ENCODE measurements at places on chromosomes 7 and 10.

DNA sequence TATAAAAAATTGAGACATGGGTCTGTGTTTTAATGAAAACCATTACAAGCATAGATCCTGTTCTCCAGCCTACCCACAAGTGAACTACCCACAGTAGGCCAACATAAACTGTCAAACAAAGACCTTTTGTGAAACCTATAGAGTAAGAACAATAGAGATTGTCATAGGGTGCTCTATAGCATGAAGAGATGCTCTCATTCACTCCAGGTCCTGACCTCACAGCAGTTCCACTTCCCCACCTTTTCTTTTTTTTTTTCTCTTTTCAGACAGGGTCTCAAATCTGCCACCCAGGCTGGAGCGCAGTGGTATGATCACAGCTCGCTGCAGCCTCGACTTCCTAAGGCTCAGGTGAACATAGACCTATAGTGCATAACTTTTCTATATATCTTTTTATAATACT is 72.3 kb downstream of the CPEB3 start:
- no peak for DNase-seq

GRCh38 chr7:4769761-4770160 is 5.7 kb upstream of the AP5Z1 start:
- DNase-seq = no peak

- no peak for DNase-seq
Measured at GRCh38 chr10:129725011-129725410, 239.1 kb downstream of the EBF3 start.

DNA sequence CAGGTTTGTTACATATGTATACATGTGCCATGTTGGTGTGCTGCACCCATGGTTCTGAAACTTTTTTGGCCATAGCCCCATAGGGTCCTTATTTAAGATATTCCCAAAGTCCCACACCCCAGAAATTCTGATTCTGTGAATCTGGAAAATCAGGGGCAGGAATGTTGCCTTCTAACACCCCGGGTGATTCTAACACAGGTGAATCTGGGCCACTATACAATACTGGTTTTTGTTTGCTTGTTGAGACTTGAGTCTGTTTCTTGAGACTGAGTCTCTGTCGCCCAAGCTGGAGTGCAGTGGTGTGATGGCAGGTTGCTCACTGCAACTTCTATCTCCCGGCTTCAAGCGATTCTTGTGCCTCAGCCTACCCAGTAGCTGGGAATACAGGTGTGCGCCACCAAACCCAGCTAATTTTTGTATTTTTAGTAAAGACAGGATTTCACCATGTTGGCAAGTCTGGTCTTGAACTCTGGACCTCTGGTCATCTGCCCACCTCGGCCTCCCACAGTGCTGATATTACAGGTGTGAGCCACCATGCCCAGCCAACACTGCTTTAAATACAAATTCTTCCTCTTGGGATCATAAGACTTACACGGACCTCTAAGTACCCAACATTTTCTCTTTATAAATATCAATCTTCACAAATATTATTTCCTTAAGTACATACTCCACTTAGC is 16.9 kb upstream of the PHYH start:
- no peak for DNase-seq

DNA sequence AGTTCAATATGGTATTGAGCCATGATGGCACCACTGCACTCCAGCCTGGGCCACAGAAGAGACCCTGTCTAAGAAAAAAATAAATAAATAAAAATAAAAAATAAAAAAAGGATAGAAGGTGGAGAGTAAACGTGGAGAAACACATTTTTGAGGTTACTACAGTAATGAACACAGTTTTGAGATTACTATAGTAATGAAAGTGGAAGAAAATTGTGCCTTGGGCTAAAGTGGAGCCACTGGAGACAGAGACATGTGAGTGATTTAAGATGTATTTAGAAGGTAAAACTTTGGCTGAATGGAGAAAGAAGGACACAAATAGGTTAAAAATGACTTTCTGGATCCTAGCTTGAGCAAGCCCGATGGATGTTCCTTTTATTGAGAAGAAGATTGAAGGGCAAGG is 76.8 kb downstream of the HGF start:
- no peak for DNase-seq

GRCh38 chr7:16755397-16755796 is 1.8 kb downstream of the TSPAN13 start:
- no peak for DNase-seq

- no peak for DNase-seq
Measured at GRCh38 chr7:70790215-70791073, 341.5 kb upstream of the GALNT17 start.

DNA sequence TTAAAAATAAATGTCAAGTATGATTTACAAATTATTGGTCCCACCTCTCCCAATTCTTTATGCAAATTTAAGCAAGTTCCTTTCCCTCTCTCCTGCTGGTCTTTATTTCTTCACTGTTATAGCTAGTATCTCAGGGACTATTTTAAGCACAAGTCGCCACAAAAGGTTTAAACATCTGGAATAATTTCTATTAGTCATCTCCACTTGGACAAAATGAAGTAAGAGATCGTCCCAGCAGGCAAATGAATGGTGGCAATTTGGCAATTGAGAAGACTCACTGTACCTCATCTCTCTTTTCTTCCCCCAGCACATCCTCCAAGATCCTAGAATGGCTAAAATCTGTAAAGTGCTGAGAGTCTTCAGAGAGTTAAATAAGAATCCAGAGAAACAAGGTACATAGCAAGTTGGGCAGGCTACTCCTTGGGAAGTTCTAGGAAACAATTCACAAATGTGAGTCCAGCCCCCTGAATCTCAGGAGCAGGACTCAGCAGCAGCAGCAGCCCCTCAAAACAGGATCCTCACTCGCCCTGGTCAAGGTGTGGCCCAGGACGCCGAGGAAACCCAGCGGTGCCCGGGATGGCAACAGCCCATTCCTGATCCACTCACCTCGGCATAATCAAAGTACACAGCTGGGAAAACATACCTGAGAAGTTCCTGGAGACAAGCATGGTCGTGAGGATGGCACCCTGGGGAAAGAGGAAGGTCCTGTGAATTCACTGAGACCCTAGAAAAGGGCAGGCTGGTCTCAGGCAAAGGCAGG is 30.3 kb upstream of the NDST2 start:
- no peak for DNase-seq

GRCh38 chr7:32893722-32894121 is 2.2 kb upstream of the KBTBD2 start:
- DNase-seq = no peak

GRCh38 chr7:134378562-134378961 is 61.8 kb upstream of the SLC35B4 start:
- no peak for DNase-seq

- no peak for DNase-seq
Measured at GRCh38 chr7:111147708-111148533, 57.0 kb downstream of the LRRN3 start.

DNA sequence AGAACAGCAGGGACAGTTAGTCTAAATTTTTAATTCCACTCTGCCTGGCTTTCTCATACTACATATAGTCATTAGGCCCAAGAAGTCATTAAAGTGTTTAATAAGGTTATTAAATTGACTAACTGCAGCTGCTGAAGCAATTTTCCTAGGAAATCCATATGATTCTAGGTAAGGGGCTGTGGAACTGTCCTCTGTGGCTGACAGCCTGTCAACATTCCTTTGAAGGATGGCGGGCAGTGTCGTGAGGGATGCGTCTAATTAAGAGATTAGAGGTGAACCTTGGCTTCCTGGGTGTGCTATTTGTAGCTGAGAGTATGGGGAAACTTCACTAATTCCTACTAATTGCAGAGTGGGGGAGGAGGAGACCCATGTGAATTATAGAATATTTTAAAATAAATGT is 64.6 kb downstream of the SNX10 start:
- DNase-seq = no peak

DNA sequence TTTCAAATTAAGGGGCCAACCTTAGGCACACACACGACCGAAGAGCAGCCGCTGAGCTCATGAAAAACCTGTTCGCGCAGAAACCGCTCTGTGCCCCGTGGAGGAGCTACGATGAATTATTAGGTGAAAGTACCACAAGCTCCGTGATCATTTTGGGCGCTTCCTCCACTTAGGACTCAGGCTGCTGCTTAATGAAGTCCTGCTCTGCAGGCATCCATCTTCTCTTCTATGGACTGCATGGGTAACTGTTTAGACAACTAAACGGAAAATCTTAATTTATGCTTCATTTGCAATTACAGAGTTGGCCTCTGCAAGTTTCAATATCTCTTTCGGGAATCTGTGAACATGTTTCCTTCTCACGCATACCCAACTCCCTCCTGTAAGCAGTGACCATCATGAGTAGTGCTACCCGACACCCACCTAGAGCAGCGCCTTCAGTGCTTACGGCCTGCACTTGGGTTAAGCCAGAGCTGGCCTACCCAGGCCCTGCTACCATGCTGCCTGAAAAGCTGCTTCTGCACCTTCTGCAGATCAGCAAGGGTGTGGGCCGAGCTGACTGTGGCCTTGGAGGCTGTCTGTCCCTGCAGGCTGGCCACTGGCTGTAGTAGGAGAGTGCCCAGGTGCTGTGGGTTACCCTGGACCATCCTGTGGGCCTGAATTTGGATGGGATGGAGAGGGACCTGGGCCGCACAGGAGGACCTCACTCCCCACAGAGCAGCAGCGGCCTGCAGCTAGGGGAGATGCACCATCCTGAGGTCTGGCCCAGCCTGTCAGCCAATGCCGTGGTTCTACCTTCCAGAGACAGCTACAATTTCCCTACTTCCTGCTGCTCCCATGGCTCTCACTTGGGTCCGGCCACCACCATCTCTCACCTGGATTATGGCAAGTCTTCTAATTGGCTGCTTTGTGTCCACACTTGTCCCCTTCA is 36.0 kb downstream of the GNA12 start:
- no peak for DNase-seq

DNA sequence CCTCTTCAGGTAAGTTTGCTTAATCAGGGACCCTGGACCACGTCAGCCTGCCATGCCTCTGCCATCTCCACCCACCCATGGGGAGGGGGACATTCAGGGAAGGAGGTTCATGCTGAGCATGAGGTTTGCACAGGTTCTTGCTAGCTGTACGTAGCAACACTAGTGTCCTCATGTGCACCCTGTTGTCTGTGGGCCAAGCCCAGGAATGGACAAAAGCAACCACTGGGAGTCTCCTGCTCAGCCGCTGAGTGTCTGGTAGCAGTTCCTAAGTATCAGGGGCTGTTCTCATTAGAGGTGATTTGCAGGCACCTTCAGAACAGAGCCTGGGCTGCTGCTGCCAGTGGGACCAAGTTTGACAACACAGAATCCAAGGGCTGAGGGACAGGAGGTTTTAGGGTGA is 17.9 kb downstream of the CASP7 start:
- DNase-seq = no peak

GRCh38 chr7:826230-826917 is 5.9 kb upstream of the SUN1 start:
- no peak for DNase-seq

- DNase-seq = no peak
Measured at GRCh38 chr10:69728335-69728870, 73.3 kb upstream of the COL13A1 start.

DNA sequence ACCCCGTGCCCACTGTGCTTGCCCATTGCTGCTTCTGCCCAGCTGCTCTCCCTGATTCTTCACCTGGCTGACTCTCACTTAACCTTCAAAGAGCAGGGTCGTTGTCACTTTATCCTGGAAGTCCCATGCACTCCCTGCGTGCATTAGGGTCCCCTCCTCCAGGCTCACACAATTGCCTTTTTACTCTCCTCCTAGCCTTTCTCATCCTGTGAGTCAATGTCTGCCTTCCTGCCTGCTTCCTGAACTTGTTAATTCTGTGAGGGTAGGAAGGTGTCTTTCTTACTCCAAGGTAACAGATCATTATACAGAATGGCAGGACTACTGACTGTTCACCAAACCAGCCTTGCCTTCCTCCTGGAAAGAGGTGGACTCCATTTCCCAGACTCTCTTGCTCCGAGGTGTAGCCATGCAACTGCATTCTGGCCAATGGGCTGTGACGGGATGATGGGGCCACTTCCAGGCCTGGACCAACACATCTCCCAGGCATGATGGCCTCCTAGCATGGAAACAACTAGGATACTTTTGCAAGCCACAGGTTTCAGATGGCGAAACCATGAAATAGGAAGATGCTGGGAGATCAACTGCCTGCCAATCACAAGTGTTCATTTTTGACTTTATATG is 54.7 kb downstream of the ARHGAP22 start:
- no peak for DNase-seq

DNA sequence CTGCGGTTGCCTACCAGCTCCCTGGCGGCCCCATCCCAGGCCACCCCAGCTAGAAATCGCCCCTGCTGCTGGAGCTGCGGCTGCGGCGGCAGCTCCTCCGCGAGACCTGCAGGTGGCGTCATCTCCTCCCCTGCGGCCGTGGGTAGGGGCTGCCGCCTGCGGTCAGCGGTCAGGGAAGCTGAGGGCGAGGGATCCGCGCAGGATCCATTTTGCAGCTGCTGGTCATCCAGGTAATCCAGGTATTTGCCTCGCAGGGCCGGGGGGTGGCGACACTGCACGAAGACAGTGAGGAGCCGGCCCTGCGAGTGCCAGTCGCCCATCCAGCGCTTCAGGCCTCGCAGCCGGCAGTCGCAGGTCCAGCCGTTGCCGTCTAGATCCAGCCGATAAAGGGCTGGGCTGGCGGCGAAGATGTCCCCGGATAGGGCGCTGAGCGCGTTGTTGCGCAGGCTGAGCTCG is 1.5 kb downstream of the TRIL start:
- DNase-seq = no peak

- no peak for DNase-seq
Measured at GRCh38 chr10:59587083-59587755, 122.4 kb downstream of the SLC16A9 start.

GRCh38 chr10:26737730-26738129 is 40.2 kb downstream of the PDSS1 start:
- DNase-seq = no peak

- no peak for DNase-seq
Measured at GRCh38 chr7:29620556-29620930, 56.9 kb downstream of the PRR15 start.

- no peak for DNase-seq
Measured at GRCh38 chr7:140126435-140127034, 50.2 kb downstream of the KDM7A start.

- DNase-seq = no peak
Measured at GRCh38 chr7:55096323-55096722, 77.5 kb downstream of the EGFR start.

GRCh38 chr7:24637021-24637420 is 63.8 kb downstream of the PALS2 start:
- DNase-seq = no peak

DNA sequence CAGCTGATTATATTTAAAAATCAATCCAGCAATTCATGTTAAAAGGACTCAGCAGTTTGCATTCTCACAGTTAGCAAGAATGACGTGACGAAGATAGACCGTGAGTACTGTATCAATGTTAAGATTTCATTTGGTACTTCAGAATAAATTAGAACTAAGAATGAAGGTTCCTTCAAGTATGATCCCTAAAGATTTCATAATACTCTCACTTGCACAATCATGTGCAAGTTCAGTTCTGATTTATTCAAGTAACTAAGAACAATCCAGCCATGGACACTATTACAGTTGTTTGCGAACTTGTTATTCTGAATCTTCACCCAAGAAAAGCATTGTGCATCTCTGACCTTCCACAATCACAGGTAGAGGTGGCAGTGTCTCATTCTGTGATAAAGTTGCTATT is 7.7 kb downstream of the RHEB start:
- DNase-seq = no peak

- DNase-seq = no peak
Measured at GRCh38 chr7:94366832-94367231, 27.9 kb upstream of the COL1A2 start.

- no peak for DNase-seq
Measured at GRCh38 chr10:93436591-93437085, 45.5 kb downstream of the MYOF start.

Measured in stimulated activated CD4-positive, alpha-beta T cell treated with anti-CD3 and anti-CD28 coated beads, Interleukin-12 subunit alpha, Interleukin-12 subunit beta, amount 100 ng/mL, for 48 hours (primary cell).